ENCODE measurements at places on chromosomes 7 and 10.

GRCh38 chr10:37226524-37226923, 101.1 kb downstream of the ANKRD30A start:
- no peak for DNase-seq

GRCh38 chr10:129605986-129606518, 139.0 kb downstream of the MGMT start:
- no peak for DNase-seq

DNA sequence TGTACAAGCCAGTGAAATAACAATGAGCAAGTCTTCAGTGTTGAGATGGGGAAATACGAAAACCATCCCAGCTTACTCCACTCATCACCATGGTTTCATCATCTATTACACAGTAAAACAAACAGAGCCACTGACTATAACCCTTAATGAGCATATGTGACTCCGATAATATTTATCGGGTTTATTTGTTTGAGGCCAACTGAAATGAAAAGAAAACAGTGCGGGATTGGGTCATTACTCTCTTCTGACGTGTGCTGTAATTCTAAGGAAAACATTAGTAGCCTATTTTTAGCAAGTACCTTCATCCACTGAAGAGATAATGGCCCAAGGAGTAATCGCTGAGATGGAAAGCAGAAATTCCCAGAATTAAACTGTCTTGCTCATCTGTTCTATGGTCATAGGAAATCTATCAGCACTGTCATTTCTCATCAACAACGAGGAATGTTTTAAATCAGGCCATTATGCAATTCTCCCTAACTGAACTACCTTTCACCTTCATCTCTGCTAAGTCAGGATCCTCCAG, 716.5 kb downstream of the INHBA start:
- no peak for DNase-seq

- DNase-seq = no peak
Measured at GRCh38 chr7:50497068-50497642, 47.0 kb upstream of the FIGNL1 start.

DNA sequence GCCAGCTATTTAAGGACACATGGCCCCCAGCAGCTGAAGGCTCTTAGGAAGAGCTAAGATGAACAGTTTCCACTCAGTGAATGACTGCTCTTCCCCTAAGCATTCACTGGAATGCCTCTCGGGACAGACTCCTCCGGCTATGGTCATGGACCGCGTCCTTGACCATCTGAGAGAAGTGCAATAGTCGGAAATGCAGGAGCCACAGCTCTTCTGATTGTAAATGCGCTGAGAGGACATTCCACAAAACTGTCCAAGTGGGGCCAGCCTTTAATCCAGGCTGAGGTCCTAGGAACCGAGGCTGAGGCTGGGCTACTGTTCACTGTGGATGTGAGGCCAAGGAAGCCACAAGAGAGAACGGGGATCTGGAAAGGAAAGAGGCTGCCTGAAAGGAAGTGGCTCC, 162.0 kb upstream of the TMEM72 start:
- no peak for DNase-seq

DNA sequence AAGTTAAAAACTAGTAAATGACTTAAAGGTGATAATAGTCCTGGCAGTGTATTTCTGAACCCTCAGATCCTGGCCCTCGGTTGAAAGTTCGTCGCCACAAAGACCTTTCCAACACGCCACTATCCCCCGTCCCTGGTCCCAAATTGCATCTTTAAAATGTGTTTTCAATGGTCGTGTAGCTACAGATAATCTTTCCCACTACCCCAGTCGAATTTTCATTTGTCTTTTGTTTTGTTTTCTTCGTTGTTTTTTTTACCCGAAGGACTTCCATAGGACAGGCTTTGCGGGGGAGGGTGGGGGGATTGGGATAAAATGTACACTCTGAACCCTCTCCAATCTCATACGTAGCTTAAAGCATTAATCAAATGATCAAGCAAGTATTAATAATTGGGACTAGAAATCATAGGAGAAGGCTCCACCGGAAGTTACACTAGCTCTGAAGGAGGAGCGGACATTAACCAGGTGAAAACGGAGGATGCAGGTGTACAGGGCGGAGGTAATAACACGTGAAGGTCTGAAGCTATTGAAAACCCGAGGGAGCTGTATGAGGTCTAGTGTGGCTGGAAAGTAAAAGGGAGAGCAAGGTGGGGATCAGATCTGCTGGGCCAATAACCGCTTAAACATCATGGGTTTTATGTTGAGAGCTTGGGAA, 32.8 kb upstream of the PHF14 start:
- no peak for DNase-seq

GRCh38 chr7:69176841-69177240, 421.4 kb upstream of the AUTS2 start:
- DNase-seq = no peak

DNA sequence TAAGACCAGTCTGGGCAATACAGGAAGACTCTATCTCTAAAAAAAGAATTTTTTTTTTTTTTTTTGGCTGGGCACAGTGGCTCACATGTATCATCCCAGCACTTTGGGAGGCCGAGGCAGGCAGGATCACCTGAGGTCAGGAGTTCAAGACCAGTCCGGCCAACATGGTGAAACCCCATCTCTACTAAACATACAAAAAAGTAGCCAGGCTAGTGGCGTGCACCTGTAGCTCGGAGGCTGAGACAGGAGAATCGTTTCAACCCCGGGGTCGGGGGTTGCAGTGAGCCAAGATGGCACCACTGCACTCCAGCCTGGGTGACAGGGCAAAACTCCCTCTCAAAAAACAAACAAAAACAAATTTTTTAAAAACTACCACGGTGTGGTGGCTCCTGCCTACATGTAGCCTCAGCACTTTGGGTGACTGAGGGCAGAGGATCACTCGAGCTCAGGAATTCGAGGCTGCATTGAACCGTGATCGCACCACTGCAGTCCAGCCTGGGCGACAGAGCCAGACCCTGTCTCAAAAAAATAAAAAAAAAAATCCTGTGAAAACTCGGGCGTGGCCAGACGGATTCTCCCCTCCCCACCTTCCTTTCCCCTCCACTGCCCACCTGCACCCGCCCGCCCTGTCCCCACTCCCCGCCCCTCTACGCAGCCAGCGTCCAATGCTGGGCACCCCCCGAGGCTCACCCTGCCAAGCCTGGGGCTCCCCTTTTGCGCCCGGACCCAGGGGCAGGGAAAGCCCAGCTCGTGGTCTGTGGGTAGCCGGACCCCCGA, 745 bp upstream of the ORAI2 start:
- no peak for DNase-seq

- DNase-seq = no peak
Measured at GRCh38 chr7:42662862-42663261, 249.0 kb downstream of the C7orf25 start.

DNA sequence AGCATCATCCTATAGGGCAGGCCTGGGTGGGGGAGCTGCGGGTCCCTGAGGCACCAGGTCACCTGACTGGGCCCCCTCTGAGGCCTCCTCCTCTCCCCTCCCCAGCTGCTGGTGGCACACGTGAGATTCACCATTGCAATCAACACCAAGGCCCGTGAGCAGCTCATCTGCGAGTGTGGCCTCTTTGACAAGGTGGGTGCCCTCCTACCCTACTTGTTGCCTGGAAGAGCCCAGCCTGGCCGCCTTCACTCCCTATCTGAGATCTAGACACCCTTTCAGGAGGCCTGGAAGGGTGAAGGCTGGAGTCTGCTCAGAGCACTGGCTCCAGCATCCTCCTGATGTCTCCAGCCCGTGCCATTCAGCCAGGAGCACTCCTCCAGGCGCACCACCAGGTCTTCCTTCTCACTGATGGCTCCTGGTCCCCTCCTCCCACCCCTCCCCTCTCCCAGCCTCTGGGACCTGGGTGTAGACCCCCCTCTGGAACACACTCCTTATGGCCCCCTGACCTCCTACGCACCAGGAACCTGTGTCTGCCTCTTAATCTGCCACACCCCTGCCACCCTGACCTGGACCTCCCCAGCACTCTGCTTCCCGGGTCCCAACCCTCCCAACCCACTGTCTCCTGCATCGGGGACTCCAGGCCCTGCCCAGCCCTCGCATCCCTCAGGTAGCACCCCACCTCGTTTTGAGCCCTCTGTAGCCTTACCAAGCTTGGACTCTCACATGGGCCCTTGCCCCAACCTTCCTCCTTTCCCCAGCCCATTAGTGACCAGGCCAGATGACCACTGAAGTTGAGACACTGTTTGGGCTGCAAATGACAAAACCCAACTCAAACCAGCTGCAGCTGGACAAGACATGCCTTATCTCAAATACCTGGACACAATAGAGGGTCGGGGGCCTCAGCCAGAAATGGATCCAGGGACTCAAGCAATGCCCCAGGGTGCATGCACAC, 67.5 kb downstream of the ALOX5 start:
- no peak for DNase-seq

GRCh38 chr7:131816391-131817007, 260.1 kb upstream of the PODXL start:
- no peak for DNase-seq

DNA sequence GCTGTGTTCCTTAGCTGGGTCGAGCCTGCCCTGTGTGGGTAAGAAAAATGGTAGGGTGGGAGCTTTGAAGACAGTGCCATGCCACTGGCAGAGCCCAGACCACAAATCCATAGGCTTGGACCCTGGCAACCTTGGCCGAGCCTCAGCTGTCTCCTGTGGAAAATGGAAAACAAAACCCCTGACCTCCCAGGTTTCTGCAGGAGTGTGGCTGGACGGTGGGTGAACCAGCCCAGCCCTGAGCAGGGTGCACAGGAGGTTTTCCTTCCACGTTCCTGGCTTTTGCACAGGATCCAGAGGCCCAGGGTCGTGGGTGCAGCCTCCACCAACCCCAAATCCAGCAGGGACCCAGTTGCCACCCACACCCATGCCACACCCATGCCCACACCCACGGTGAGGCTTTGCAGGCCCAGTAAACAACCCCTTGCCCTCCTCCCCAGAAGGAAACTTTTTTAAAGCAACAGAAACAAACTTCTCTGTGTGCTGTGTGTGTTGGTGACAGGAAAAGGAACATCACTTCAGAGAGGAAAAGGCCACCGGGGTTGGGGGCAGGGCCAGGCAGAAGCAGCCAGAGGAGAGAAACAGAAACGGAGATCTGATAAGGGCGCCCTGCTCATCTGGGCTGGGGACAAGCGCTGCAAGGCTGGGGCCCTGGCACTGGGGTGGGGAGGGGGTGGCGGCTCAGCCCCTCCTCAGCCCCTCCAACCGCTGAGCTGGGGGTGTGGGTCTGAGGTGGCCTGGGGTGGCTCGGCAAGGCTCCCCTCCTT, 20.7 kb upstream of the ZMIZ1 start:
- DNase-seq = no peak

DNA sequence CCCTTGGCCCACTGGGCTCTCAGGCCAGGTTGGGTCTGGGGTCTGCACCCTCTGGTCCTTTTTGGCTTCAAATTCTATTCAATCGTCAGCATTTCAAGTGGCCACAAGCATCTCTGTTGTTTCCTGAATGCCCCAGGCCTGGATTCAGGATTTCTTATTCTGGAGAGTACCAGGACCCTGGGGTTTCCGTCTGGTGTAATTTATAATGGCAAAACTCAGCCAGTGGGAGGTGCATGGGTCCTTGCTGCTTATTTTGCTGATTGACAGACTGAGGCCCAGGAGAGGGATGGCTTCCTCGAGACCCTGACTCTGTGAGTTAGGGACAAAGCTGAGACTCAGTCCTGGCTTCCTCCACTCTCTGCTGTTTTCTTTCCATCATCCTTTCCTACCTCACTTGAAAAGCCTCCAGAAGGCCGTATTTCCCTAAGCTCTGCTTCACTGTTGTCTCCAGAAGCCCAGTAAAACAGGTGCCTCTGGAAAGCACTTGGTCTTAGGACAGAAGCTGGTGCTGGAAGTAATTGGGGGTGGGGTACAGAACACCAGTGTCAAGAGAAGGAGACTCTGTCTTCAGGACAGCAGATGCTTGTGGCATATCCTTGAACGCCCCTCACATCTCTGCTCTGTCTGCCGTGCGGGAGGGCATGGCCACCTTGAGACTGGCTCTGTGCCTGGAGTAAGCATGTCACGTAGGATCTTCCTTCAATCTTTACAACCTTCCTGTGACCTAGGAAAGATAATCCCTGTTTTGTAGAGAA, 39.4 kb upstream of the SH2D4B start:
- no peak for DNase-seq

DNA sequence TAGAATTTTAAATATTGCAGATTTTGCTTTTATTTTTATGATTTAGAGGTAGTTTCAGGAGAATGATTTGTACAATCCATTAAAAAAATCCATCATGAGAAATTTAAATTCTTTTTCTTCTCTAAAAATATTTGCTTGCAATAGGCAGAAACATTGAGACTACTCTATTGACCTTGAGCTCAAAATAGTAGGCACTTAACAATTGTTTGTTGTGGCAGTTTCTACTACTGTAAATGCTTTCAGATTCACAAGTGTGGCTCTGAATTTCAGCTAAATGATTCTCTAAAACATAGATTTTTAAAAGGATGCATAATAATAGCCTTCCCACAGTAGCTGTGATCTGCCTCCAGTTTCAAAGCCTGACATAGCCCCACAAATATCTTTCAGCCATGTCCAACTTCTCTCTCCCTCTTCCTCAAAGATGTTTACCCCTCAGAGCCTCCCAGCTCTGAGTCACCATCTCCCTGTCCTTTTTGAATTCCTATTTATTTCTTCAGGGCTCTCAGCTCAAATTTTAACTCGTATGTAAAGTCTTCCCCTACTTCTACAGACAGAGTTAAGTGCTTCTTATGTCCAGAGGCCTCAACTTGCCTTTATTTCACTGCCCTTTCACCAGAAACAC, 160.5 kb downstream of the AOAH start:
- DNase-seq = no peak

GRCh38 chr7:103719070-103719469, 270.4 kb downstream of the RELN start:
- DNase-seq = no peak

- DNase-seq = peak; percentile 42
Measured at GRCh38 chr10:22988581-22989360, 60.9 kb downstream of the ARMC3 start.

DNA sequence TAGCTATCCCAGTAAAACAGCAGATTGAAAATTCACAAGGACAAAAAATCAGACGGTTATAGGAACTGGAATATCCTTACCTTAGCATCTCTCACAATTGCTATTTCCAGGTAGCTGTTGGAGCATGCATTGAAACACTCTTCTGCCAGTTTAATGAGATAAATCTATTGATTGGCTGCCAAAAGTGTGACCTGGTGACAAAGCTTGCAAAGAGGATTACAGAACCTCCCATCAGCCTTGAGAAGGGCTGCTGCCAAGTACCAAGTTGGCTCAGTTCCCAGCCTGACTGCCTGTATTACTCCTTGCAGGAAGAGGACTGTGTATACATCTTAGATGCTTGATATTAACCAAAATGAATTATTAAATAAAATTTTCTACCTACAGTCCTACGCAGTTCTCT, 5.1 kb downstream of the PRLHR start:
- no peak for DNase-seq

- DNase-seq = no peak
Measured at GRCh38 chr10:12572281-12572680, 222.9 kb downstream of the CAMK1D start.

GRCh38 chr10:37634351-37634880, 223.0 kb downstream of the ZNF248 start:
- DNase-seq = no peak

DNA sequence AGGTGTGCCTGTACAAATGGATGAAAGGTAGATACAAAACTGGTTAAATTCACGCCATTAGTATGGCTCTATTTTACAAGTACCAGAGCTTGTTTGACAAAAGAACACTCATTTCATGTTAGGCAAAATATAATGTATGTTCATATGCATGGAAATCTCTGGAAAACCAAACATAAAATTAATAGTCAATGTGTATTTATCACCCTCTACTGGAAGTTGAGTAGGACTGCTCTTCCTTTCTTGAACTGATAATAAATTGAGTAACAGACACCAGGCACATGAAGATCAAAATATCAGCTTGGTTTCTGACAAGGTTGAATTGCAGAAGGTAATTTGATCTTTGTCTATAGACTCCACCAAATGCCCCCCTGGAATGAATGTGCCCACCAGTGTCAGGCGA, 19.8 kb upstream of the AKR1B1 start:
- no peak for DNase-seq
